CD8-positive, alpha-beta memory T cell (primary cell): ENCODE measurements at places on chromosomes 6 and 20. TPM values are rescaled to one million over a fixed set of nuclear protein-coding genes. Genes with fewer than 3 reads are reported as not detected.

DNA sequence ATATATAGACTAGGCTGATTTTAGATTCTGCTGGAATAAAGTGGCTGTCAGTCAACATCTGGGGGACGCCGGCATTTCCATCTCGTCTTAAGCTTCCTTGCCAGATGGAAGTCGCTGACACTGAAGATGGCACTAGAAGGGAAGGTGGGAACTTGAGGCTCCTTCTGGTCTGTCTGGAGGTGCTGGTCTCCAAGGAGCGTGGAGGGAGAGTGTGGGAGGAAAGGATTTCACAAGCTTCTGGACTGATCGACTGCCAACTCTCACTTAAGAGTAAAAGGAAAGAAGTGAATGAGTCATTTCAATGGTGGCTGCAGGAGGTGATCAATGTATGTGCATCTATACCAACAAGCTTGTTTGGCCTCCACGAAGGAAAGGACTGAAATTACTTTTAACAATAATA is 40.4 kb downstream of the DUSP22 start:
- DNase-seq: no peak
- no peak overlapping the region for H3K4me3 ChIP-seq
- no peaks in the 10 kb centered on the region for H3K36me3 ChIP-seq
- peaks cover 17% of the 10 kb centered on the region for H3K4me1 ChIP-seq
- no peaks in the 10 kb centered on the region for H3K27me3 ChIP-seq

DNA sequence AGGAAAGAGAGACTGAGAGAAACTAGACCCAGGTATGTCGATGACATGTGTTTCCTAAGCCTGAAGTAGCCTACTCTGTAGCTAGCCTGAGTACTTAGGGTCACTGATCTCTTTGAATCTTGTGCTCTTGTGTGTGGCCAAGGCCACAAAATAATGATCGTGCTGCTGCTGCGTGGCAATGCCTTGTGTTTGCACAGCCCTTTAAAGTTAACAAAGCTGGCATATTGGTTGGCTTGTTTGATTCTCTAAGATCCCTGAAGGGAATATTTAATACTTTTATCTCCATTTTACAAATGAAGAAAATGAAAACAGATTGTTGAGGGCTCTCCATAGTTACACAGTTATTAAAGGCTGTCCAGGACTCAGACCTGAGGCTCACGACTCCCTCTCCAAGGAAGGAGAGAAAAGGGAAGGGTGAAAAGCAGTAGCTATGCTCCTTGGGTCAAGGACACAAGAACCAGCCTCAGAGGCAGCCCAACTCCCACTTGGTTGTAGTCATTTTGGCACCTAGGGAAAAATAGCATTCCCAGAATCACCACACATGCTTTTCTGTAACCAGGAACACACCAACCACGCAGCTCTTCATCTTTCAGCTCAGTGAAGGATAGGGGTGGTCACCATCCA is 130.7 kb downstream of the LRFN2 start:
- no peak for DNase-seq
- no peak overlapping the region for H3K4me3 ChIP-seq
- no peak overlapping the region for H3K27ac ChIP-seq

- no peaks in the 10 kb centered on the region for H3K4me1 ChIP-seq
- no peaks in the 10 kb centered on the region for H3K36me3 ChIP-seq
- DNase-seq: no peak
- H3K27me3 ChIP-seq: no peaks in the 10 kb centered on the region
Measured at GRCh38 chr20:50220894-50221365, 30.3 kb downstream of the CEBPB start.

GRCh38 chr6:148379481-148379880 is 36.8 kb downstream of the SASH1 start:
- no peak overlapping the region for H3K4me3 ChIP-seq
- no peaks in the 10 kb centered on the region for H3K36me3 ChIP-seq
- no peaks in the 10 kb centered on the region for H3K27me3 ChIP-seq
- no peaks in the 10 kb centered on the region for H3K4me1 ChIP-seq

GRCh38 chr20:6829510-6830116 is 62.1 kb downstream of the BMP2 start:
- no peaks in the 10 kb centered on the region for H3K4me1 ChIP-seq
- H3K4me3 ChIP-seq: no peak overlapping the region
- H3K27me3 ChIP-seq: no peaks in the 10 kb centered on the region
- no peak overlapping the region for H3K27ac ChIP-seq
- no peak for DNase-seq
- H3K36me3 ChIP-seq: no peaks in the 10 kb centered on the region

GRCh38 chr6:120774275-120774674 is 560.0 kb downstream of the TBC1D32 start:
- H3K36me3 ChIP-seq: no peaks in the 10 kb centered on the region
- no peaks in the 10 kb centered on the region for H3K27me3 ChIP-seq
- no peak overlapping the region for H3K4me3 ChIP-seq

DNA sequence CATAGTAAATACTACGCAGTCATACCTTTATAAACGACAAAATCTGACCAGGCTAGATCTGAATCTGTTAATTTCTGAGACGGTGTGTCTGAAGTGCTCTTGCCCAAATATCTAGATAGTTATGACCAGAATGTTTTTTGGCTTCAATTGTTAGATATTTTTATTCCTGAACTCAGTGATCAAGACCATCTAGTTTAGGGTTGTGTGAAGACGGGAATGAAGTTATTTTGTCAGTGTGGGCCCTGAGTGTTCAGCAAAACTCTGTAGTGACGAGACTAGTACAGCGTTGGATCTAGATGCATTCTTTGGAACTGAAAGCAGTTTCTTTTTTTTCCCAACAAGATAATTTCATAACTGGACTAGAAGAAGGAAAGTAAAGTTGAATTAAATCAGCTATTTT is 3.1 kb downstream of the STXBP5 start:
- H3K4me1 ChIP-seq: peaks cover 9% of the 10 kb centered on the region
- no peak overlapping the region for H3K4me3 ChIP-seq
- peak overlapping the region; percentile 67 for H3K27ac ChIP-seq

- DNase-seq: no peak
- no peaks in the 10 kb centered on the region for H3K4me1 ChIP-seq
- no peaks in the 10 kb centered on the region for H3K36me3 ChIP-seq
- H3K4me3 ChIP-seq: no peak overlapping the region
- H3K27me3 ChIP-seq: no peaks in the 10 kb centered on the region
Measured at GRCh38 chr6:14051355-14051754, 66.2 kb upstream of the CD83 start.

GRCh38 chr20:17939622-17940223 is 28.9 kb downstream of the SNX5 start:
- no peak for DNase-seq
- H3K36me3 ChIP-seq: peaks cover under 1% of the 10 kb centered on the region
- no peak overlapping the region for H3K27ac ChIP-seq
- H3K27me3 ChIP-seq: no peaks in the 10 kb centered on the region
- H3K4me3 ChIP-seq: no peak overlapping the region

DNA sequence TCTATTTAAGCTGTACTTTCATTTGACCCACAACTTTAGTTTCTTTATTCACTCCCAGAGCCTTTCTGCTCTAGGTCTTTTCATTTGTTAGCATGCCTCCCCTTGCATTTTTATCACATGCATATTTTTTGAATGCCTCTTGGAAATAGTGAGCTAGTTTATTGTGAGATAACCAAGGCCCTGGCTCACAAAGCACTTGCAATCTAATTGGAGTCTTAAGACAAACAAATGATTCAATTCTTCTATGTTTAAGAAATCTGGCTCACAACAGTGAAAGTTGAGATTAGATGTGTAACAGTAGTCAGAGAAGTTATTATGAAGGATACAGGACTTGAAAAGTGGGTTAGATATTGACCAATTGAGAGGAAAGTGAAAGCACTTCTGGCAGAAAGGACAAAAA is 173.4 kb downstream of the MOXD1 start:
- no peak for DNase-seq
- H3K36me3 ChIP-seq: no peaks in the 10 kb centered on the region
- no peaks in the 10 kb centered on the region for H3K27me3 ChIP-seq
- no peak overlapping the region for H3K4me3 ChIP-seq
- no peak overlapping the region for H3K27ac ChIP-seq

GRCh38 chr6:137171824-137172733 is 1.4 kb downstream of the IL22RA2 start:
- H3K4me3 ChIP-seq: no peak overlapping the region
- H3K27ac ChIP-seq: no peak overlapping the region
- no peaks in the 10 kb centered on the region for H3K4me1 ChIP-seq
- H3K36me3 ChIP-seq: no peaks in the 10 kb centered on the region
- no peak for DNase-seq

DNA sequence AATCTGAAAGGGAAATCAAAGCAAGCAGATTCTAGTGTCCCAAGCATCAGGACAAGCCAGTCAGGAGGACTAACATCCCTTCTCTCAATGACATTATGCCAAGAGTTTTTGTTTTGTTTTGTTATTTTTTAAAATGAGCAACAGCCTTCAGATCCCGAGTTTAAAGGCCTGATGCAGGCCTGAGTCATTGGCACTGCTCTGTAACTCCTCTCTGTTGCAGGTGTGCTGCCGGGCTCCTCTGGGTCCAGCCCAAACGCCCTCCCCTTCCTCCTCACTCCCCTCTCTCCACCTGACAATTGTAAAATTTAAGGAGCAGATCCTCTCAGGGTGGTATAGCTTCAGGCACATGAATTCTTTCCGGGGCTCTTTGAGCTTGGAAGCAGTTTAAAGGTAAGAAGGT is 502.0 kb downstream of the BMP2 start:
- DNase-seq: no peak
- H3K27me3 ChIP-seq: no peaks in the 10 kb centered on the region
- H3K4me1 ChIP-seq: no peaks in the 10 kb centered on the region

GRCh38 chr6:41942067-41942851 is 651 bp upstream of the CCND3 start:
- H3K36me3 ChIP-seq: peaks cover 5% of the 10 kb centered on the region
- peaks cover 60% of the 10 kb centered on the region for H3K4me1 ChIP-seq

GRCh38 chr6:137106183-137106582 is 61.4 kb upstream of the IL20RA start:
- H3K4me1 ChIP-seq: peaks cover 5% of the 10 kb centered on the region
- no peaks in the 10 kb centered on the region for H3K27me3 ChIP-seq
- H3K4me3 ChIP-seq: no peak overlapping the region
- H3K27ac ChIP-seq: no peak overlapping the region

GRCh38 chr6:133396984-133397348 is 155.8 kb downstream of the EYA4 start:
- H3K4me3 ChIP-seq: no peak overlapping the region
- H3K4me1 ChIP-seq: no peaks in the 10 kb centered on the region
- no peak for DNase-seq
- H3K27me3 ChIP-seq: no peaks in the 10 kb centered on the region
- H3K36me3 ChIP-seq: no peaks in the 10 kb centered on the region

DNA sequence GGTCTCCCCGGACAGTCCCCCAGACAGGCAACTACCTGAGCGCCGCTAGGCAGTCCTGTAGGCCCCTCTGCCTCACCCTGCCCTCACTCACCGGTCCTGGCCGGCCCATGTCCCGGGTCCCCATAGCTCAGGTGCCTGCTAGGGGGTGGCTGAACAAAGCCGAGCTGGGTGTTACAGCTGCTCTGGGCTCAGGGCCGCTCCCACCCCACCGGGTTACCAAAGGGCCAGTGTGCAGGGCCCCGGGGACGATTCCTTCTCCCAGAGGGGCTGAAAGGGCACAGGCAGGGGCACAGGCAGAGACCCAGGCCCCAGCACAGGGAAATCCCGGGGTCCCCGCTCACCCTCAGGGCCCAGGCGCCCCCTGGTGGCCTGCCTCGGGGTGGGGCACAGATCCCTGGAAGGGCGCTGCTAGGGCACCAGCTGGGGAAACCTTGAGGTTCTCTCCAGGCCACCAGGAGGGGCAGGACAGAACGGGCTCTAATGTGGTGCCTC is 118.4 kb downstream of the GRM4 start:
- H3K27ac ChIP-seq: no peak overlapping the region
- peak; percentile 50 for DNase-seq
- H3K4me3 ChIP-seq: no peak overlapping the region

- no peaks in the 10 kb centered on the region for H3K4me1 ChIP-seq
- no peaks in the 10 kb centered on the region for H3K27me3 ChIP-seq
- H3K27ac ChIP-seq: no peak overlapping the region
Measured at GRCh38 chr6:1088492-1089001, 223.4 kb upstream of the FOXQ1 start.

- no peak overlapping the region for H3K4me3 ChIP-seq
- no peak overlapping the region for H3K27ac ChIP-seq
- H3K4me1 ChIP-seq: no peaks in the 10 kb centered on the region
- no peaks in the 10 kb centered on the region for H3K36me3 ChIP-seq
Measured at GRCh38 chr6:150722614-150723344, 123.1 kb downstream of the PLEKHG1 start.

DNA sequence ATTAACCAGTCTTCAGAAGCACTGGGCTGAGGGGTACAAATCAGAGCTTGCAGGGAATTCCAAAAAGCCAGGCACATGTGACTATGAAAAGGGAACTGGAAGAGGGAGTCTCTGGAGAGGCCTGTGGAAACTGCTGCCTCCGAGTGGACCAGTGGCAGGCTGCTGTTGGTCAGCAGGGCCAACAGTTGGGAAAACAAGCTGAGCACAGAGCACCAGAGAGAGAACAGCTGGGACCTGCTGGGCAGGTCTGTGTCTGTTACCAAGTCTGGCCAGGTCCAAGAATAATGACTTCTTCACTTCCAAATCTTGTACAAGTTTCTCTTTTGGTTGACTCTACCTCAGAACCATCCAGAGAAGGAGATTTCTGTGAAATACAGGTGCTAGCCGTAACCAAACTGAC is 81.4 kb downstream of the LIN28B start:
- no peaks in the 10 kb centered on the region for H3K27me3 ChIP-seq
- H3K36me3 ChIP-seq: no peaks in the 10 kb centered on the region
- H3K4me3 ChIP-seq: no peak overlapping the region
- DNase-seq: no peak
- no peaks in the 10 kb centered on the region for H3K4me1 ChIP-seq

DNA sequence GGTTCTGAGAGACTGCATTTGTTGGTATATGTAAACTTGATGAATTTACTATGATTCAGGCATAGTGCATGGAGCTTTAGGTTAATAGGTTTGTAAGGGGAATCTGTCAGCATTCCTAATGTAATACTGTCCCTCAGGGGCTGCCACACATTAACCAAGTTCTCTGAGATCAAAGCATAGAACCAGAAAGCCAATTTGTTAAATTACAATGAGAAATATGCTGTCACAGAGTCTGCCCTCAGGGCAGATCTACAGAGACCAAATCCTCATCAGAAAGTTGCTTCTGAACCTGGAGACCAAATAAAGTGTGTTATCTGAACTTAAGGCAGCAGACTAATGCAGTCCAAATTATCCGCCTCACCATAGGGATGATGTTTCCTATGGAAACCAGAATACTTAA is 250.8 kb upstream of the HTR1E start:
- no peak overlapping the region for H3K27ac ChIP-seq
- DNase-seq: no peak
- no peaks in the 10 kb centered on the region for H3K27me3 ChIP-seq
- no peaks in the 10 kb centered on the region for H3K4me1 ChIP-seq
- H3K36me3 ChIP-seq: no peaks in the 10 kb centered on the region

RTF2 gene
- 85.1 TPM for total RNA-seq

ABHD16B gene
- not detected for total RNA-seq

PLCG1 gene
- 104 TPM for total RNA-seq

SLC22A16 gene
- total RNA-seq: not detected

CCN5 gene
- total RNA-seq: not detected

SEL1L2 gene
- not detected for total RNA-seq

HIVEP2 gene
- 37.2 TPM for total RNA-seq

DNPH1 gene
- 68.2 TPM for total RNA-seq

NPEPL1 gene
- total RNA-seq: 18.6 TPM

RAET1L gene
- not detected for total RNA-seq

RSPH9 gene
- not detected for total RNA-seq

HFE gene
- 1.1 TPM for total RNA-seq

TBXT gene
- not detected for total RNA-seq

FYN gene
- total RNA-seq: 491 TPM

RAB23 gene
- 4.3 TPM for total RNA-seq

ULBP3 gene
- total RNA-seq: 1.2 TPM
